A549 treated with AZD2906 at 1 μM for 4 hours (cell line): ENCODE measurements at places on chromosomes 2 and 18. TPM values are rescaled to one million over a fixed set of nuclear protein-coding genes. Genes with fewer than 3 reads are reported as not detected.

The TANC1 gene
- total RNA-seq: 7.9 to 10.3 TPM (median 8.9 TPM) in 5 replicates

The BZW1 gene
- 326 to 694 TPM (median 402 TPM) in 5 replicates for total RNA-seq

The MALL gene
- total RNA-seq: 115 to 148 TPM (median 127 TPM) in 5 replicates

The ZAP70 gene
- 0.02 to 0.18 TPM (median 0.04 TPM) in 4 of 5 replicates, not detected in the other for total RNA-seq

The CTAGE1 gene
- total RNA-seq: not detected in 5 replicates

The CIB4 gene
- 0.17 to 0.19 TPM in 2 of 5 replicates, not detected in the others for total RNA-seq

The CHST10 gene
- 12.9 to 15.1 TPM (median 13.9 TPM) in 5 replicates for total RNA-seq

The REG1B gene
- total RNA-seq: not detected in 5 replicates

The ITPRIPL1 gene
- total RNA-seq: not detected in 5 replicates

The REG3A gene
- total RNA-seq: not detected in 5 replicates

The CYTIP gene
- 0.05 to 0.10 TPM (median 0.08 TPM) in 3 of 5 replicates, not detected in the others for total RNA-seq

The FSHR gene
- not detected in 5 replicates for total RNA-seq

The UGT1A1 gene
- 0.51 to 0.86 TPM (median 0.73 TPM) in 5 replicates for total RNA-seq

The CPO gene
- 0.05 to 0.11 TPM (median 0.09 TPM) in 4 of 5 replicates, not detected in the other for total RNA-seq

The POTEI gene
- 0.01 TPM in 1 of 5 replicates, not detected in the others for total RNA-seq

The IL36G gene
- total RNA-seq: not detected in 5 replicates

The ANXA4 gene
- total RNA-seq: 321 to 400 TPM (median 345 TPM) in 5 replicates

The PFN4 gene
- 1.4 to 2.5 TPM (median 1.7 TPM) in 5 replicates for total RNA-seq

The ALPP gene
- 16.1 to 18.1 TPM (median 16.2 TPM) in 5 replicates for total RNA-seq

The DLX2 gene
- total RNA-seq: 0.44 to 1.1 TPM (median 0.49 TPM) in 5 replicates

The RNMT gene
- 17.0 to 18.6 TPM (median 17.2 TPM) in 5 replicates for total RNA-seq

The TLX2 gene
- 0.24 to 0.37 TPM (median 0.30 TPM) in 5 replicates for total RNA-seq

The CHST9 gene
- 0.01 to 0.02 TPM in 2 of 5 replicates, not detected in the others for total RNA-seq

The ZNF396 gene
- total RNA-seq: 0.54 to 0.89 TPM (median 0.60 TPM) in 5 replicates

The CIAO1 gene
- 76.1 to 86.0 TPM (median 84.2 TPM) in 5 replicates for total RNA-seq
